ENCODE measurements at places on chromosomes 2 and 18. TPM values are rescaled to one million over a fixed set of nuclear protein-coding genes. Genes with fewer than 3 reads are reported as not detected.

DNA sequence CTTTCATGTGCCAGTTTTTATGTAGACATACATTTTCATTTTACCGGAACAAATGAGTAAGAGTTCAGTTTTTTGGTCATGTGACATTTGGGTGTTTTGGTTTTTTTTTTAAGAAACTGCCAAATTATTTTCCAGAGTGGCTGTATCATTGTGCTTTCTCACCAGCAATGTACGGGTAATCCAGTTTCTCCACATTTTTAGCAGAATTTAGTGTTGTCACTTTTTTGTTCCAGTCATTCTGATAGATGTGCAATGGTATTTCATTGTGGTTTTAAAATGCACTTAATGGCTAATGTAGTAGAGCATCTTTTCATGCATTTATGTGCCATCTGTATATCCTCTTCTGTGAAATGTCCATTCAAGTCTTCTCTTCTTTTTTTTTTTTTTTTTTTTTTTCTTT lies 126.5 kb upstream of the FBXO11 start:
- H3K36me3 ChIP-seq = no peaks in the 10 kb centered on the region
- DNase-seq = no peak
- H3K4me1 ChIP-seq = no peaks in the 10 kb centered on the region
- no peak overlapping the region for H3K27ac ChIP-seq
- peaks cover 7% of the 10 kb centered on the region for H3K27me3 ChIP-seq
- H3K4me3 ChIP-seq = no peak overlapping the region

DNA sequence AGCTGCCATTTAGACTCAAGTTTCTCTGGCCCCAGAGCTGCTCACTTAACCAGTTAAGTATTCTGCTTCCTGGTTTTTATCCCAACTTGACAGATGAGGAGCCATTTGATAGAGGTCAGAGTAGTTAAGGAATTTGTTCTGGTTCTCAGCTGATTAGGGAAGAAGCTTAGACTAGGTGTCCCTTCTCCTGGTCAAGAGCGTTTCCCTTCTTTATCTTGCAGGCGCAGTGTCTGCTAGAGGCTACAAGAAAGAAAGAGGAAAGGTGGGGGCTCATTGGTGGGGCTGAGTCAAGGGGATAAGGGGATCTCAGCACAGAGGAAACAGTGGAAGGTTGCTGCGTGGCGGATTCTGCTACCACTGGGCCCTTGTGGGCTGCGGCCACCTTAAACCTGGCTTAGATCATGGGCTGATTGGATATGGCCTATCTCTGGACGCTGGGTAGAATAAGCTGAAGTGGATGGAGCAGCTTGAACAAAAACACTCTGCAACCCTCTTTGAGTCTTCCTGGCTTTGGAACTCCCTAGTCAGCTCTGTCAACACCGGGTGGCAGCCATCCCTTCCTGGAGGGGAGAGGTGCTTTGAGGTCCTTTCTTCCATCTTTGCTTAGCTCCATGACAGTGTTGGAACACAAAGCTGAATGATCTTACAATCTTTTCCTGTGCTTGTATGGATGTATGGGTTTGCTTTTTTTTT lies 70.8 kb downstream of the QPCT start:
- no peak overlapping the region for H3K4me3 ChIP-seq
- H3K4me1 ChIP-seq = peaks cover 5% of the 10 kb centered on the region
- H3K27me3 ChIP-seq = peaks cover 7% of the 10 kb centered on the region
- no peak for DNase-seq
- no peak overlapping the region for H3K27ac ChIP-seq

- H3K27ac ChIP-seq = no peak overlapping the region
- H3K4me1 ChIP-seq = peaks cover 16% of the 10 kb centered on the region
- no peak overlapping the region for H3K4me3 ChIP-seq
- H3K36me3 ChIP-seq = no peaks in the 10 kb centered on the region
- no peak for DNase-seq
- peaks cover 3% of the 10 kb centered on the region for H3K27me3 ChIP-seq
Measured at GRCh38 chr18:3528231-3528630, 78.3 kb downstream of the TGIF1 start.

The SAG gene
- 0.23 TPM for total RNA-seq

GRCh38 chr18:76754351-76754750 lies 68.0 kb upstream of the ZNF236 start:
- no peaks in the 10 kb centered on the region for H3K27me3 ChIP-seq
- DNase-seq = no peak
- no peaks in the 10 kb centered on the region for H3K4me1 ChIP-seq
- H3K36me3 ChIP-seq = no peaks in the 10 kb centered on the region
- H3K27ac ChIP-seq = no peak overlapping the region

- no peaks in the 10 kb centered on the region for H3K36me3 ChIP-seq
- no peak overlapping the region for H3K27ac ChIP-seq
- no peak for DNase-seq
- no peak overlapping the region for H3K4me3 ChIP-seq
- H3K27me3 ChIP-seq = peaks cover 2% of the 10 kb centered on the region
Measured at GRCh38 chr2:12320991-12321641, 395.6 kb upstream of the TRIB2 start.

Data from activated CD8-positive, alpha-beta memory T cell treated with anti-CD3 and anti-CD28 coated beads, Interleukin-2, amount 10 ng/mL, durations not matched to agents 7 days and 5 days (primary cell).